ENCODE measurements at places on chromosomes 4 and X. TPM values are rescaled to one million over a fixed set of nuclear protein-coding genes. Genes with fewer than 3 reads are reported as not detected.
A peak's percentile ranks its signal among the peaks of the same experiment; 100 is the strongest.

GRCh38 chrX:9320940-9321339 is 143.9 kb upstream of the TBL1X start:
- DNase-seq, result no peak

GRCh38 chrX:139851730-139852129 is 81.1 kb downstream of the ATP11C start:
- no peak for DNase-seq

DNA sequence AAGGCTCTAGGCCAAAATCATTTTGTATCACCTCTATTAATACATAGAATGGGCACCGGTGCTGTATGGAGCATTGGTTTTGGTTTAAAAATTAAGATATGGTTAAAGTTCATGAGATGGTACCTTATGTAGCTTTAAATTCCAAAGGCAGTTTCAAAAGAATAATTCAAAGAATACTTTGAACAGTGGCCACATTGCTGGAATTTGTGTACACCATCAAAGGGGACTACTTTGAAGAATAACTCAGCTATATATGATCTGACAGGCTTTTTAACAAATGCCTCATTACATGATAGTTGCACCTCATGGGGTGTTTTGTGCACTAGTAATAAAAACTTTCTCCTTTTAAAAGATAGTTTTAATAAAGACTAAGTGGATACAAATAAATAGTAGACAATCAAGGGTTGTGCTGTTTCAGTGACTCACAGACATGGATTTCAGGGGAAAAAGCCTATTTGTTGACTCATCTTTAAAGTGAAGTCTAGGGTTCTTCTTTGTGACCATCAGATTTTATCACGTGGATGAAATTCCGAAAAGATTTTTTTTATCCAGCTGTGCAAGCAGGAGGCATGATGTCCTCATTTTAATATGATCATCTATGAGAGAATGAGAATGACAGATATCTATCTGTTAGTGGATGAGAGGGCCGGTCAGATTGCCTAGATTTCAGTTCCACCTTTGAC is 12.8 kb downstream of the MTM1 start:
- peak; percentile 18 for DNase-seq

The CSAG2 gene
- total RNA-seq, result not detected

The IL21 gene
- not detected for total RNA-seq

Measured in lung microvascular endothelial cell (primary cell).